ENCODE measurements at places on chromosomes 13 and 19.

DNA sequence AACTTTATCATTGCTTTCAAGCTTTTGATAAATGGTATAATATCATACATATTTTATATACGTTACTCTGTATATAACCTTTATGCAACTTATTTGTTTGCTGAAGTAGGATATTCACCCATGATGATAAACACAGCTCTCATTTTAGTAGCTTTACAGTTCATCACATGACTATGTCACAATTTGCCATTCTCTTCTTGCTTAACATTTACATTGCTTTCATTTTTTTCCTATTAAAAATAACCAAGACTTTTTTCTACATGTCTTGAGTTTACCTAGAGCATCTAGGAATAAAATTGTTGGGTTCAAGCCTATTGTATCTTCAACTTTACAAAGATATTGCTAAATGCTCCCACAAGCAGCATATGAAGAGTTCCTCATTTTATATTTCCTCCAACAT lies 54.0 kb downstream of the KCNRG start:
- DNase-seq: no peak

GRCh38 chr13:110089815-110090214 lies 217.1 kb downstream of the COL4A1 start:
- no peak for DNase-seq

DNA sequence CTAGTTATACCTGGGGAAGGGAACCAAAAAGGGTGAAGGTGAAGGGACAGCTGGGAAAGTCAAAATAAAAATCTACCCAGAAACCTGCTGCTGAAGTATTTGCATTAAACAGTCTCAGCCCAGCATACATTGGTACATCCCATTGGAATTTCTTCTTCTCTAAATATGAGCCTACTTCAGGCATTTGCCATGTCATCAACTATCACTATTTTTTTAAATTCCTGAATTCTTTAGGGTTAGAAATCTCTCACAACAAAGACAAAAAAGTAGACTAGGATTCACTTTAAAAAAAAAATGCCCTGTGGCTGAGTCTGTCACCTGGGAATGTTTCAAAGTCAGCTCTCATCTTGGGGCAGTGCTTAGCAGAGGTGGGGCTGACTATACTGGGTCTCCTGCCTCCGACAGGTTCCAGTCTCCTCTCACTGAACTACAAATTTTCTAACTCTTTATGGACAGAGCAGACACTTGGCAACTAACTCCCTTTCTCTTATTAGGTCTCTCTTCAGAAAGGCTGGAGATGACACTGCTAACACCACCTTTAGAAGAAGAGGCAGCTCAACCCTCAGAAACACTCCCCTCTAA lies 141.2 kb downstream of the LHFPL6 start:
- no peak for DNase-seq

DNA sequence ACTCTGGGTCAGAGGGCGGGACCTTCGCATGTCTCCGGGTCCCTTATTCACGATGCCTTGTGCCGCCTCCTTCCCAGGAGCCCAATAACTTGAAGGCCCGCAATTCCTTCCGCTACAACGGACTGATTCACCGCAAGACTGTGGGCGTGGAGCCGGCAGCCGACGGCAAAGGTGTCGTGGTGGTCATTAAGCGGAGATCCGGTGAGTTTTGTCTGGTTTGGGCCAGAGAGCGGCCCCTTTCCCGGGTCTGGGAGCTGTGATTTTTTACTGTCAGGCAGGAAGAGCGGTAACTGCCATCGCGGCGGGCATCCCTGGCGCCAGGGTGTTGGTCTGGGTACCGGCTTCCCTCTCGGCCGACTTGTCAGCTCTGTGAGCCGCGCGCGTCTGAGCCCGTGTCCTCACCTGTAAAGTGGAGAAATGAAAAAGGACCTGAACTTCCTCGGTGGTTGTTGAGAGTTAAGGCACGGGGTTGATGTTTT lies 800 bp downstream of the RPL28 start:
- no peak for DNase-seq

DNA sequence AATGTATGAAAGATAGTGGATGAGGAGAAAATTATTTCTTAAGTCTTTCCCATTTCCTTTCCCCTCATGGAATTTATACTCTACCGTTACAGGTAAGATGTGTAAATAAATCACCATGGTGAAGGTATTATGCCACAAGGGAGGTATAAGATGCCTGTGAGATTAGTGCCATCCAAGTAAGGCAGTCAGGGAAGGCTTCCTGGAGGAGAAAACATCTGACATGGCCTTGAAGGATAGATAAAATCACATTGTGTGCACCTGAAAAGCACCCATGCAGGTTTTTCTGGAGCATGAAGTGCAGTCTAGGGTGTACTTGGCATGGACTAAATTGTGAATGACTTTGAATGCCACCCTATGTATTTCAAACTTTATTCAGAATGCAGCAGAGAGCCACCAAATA lies 15.3 kb downstream of the MBNL2 start:
- no peak for DNase-seq

DNA sequence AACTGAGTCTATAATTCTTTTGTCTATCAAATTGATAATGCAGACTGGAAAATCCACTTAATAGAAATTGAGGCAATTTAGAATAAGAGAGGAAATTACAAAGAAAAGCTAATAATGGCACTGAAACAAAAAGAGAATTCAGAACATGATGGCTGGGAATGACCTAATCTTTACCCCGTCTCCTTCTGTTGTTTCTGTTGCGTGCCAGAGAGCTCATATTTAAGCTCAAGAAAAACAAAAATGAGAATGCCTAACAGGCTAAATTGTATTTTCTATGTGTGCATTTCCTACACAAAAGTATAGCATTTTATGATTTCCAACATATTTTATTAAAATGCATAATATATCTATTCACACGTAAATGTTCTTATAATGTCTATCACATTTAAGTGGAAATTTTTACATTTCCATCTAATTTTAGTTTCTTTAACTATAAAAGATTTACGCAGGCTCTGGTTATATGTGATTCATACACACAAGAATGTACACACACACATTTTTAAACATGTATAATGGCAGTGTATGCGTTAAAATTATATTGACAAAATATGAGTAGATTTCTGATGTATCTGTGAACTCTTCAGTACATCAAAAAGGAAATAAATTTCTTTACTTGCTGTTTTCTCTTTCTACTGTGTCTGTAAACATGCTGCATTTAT lies 432.3 kb downstream of the SLITRK6 start:
- DNase-seq: no peak

- DNase-seq: no peak
Measured at GRCh38 chr19:29372091-29372415, 153.7 kb upstream of the VSTM2B start.

DNA sequence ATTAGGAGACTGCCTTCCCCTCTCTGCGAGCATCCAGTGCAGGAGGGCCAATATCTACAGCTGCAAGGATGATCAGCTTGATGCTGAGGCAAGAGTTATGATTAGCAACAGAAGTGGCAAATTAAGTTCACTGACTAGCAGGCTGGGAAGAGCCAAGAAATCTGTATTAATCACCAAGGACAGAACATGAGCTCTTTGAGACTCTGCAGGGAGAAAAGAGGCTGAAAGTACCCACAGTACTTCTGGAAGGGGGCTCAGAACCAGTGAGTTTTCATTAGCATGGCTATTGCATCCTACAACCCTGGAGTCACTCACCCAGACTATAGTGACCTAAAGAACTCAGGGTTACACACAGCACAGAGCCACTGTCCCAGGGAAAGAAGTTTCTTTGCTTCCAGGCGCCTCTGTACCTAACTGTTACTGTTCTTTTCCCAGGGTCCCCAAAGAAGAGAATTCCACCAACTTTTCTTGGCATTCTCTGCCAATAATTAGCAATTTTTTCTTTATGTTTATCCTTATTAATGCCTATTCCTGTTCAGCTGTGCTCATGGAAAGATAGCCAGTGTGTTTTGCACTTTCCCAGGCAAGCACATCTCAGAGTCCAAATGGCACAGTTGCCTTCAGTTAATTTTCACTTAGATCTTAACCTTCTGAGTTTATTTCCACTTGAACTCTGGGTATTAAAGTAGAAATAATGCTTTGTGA lies 25.8 kb upstream of the MEDAG start:
- DNase-seq: no peak

DNA sequence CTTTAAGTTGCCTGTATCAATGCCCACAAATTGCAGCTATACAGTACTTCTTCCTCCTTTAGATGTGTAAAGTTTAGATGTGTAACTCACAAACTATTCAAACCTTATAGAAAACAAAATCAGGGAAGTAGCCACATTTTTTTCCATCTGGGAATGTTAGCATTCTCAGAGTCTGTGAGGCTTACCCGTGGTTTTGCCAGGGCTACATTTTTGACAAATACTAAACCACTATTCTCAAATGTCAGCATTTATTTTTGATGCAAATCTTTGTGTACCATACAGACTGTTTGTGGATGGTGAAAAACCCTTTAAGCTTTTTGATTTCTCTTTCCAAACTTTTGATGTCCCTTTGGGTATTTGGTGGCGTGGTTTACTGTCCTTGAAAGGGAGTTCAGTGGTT lies 216.4 kb downstream of the POSTN start:
- DNase-seq: no peak

GRCh38 chr19:48480558-48481500 lies 11.7 kb downstream of the CYTH2 start:
- DNase-seq: peak; percentile 34

DNA sequence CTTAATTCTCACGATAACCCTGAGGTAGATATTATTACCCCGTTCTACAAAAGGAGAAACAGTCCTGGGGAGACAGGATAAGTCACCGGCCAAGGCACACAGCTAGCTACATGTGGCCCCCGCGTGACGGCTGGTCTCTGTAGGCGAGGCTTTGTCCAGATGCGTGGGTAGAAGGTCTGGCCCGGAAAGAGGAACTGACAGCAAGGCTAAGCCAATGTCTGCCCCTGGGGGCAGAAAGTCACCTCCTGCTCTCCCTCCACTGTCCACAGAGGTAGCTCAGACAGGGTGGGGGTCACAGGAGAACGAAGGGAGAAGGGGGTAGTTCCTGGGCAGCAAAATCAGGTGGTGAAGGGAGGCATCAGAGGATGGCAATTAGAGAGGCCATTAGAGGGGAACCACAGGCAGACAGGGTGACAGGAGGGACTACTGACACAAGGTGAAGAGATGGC lies 1.8 kb downstream of the APOC4 start:
- no peak for DNase-seq

GRCh38 chr13:66378894-66379293 lies 851.2 kb downstream of the PCDH9 start:
- no peak for DNase-seq

- no peak for DNase-seq
Measured at GRCh38 chr13:112072534-112073244, 5.7 kb downstream of the SOX1 start.

GRCh38 chr13:24039621-24040475 lies 120.7 kb upstream of the SPATA13 start:
- DNase-seq: no peak

GRCh38 chr19:52734331-52734892 lies 432 bp downstream of the ZNF611 start:
- no peak for DNase-seq

DNA sequence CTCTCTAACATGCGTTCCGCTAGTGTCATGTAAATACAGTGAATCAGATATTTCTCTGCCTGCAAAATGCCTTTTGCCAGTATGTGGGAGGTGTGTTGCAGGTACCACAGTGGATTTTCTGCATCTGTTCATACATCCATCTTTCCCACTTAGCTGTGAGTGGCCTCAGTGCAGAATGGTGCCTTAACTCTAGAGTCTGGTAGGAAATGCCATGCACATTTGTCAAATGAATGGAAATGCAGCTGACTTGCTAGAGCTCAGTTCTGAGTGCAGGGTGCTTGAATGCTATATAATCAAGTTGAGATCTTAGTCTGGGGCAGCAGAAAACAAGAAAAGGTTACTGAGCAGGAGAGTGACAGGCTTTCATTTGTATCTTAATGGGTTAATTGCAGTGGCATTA lies 68.2 kb downstream of the LRCH1 start:
- no peak for DNase-seq

DNA sequence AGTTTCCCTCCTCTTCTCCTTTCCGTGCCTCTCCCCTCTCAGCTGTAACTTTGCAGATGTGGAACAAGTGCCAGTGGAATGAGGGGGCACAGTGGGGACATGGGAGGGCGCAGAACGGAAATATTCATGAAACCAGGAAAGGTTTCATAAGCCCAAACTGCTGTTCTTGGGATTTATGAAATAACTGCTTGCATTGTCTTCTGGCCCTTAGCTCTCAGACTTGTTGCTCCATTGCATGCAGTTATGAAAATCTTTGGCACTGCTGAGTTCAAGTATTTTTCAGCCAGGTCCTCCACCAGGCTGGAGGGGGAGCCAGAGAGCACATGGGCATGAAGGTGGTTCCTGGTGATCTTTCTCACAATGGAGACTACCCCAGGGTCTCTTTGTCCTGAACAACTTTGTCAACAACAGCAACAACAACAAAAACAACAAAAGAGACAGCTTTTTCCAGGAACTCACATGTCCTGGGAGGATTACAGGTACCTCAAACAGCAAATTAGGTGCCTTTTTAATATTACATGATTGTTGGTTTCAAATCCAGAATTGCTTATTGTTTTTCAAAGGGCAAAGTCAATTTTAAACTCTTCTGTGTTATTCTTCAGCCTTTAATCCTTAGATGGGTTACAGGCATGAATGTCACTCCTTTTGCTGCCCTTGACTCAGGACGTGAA lies 1.5 kb downstream of the RGCC start:
- DNase-seq: no peak

- DNase-seq: no peak
Measured at GRCh38 chr19:3161453-3161852, 17.1 kb upstream of the S1PR4 start.

DNA sequence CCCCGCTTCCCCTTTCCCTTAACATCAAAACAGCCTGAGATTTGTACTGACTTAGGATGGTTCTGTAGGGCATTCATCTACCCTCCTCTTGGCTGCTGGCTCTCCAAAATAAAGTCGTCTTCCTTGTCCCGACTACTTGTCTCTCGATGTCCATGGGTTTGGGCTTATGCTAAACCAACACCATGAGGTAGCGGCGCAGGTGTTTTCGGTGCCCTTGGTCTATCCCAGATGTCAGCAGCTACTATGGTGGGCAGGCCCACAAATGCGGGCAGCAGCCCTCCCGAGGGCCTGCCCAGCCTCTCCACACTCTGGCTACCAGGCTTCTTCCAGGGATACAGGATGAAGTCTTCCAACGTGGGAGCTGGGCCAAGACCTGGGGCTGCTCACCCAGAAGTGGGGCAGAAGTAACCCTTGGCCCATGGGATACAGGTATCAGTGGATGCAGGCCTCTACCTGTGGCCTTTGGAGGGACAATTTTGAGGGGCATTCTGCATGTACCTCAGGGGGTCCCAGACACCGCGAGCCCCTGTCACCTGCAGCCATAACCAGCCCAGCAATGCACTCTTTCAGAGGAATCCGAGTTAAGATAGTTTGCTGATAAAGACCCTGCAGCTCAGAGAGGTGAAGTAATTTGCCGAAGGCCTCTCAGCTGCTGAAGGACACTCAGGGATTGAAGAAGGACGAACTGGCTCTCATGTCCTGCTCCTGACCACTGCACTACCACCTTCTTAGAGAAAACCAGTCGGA lies 47.8 kb upstream of the VSTM2B start:
- no peak for DNase-seq

Measured in activated CD8-positive, alpha-beta memory T cell treated with anti-CD3 and anti-CD28 coated beads for 48 hours (primary cell).